ENCODE measurements at places on chromosomes 7 and 10. TPM values are rescaled to one million over a fixed set of nuclear protein-coding genes. Genes with fewer than 3 reads are reported as not detected.

DNA sequence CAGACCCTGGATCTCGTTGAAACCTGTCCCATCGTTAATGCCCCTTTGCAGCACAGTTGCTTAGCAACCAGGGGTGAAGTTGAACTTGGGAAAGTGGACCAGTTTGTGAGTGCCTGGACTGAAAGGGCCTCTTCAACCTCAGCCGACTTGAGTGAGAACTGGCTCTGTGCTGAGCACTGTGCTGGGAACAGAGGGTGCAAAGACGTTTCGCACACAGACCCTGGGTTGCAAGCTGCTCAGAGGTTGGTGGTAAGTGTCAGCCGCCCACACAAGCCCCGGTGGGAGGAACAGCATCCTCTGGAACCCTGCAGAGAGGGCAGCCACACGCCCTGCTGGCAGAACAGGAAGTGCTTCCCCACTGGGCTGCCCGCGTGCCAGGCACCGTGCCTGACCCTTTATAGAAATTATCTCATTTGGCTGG is 89.2 kb downstream of the CARD11 start:
- peak; percentile 36 for DNase-seq

The KCNIP2 gene
- 20.6 TPM for total RNA-seq

- no peak for DNase-seq
These were observed 29.0 kb downstream of the PLAC9 start for GRCh38 chr10:80161321-80162083.

DNA sequence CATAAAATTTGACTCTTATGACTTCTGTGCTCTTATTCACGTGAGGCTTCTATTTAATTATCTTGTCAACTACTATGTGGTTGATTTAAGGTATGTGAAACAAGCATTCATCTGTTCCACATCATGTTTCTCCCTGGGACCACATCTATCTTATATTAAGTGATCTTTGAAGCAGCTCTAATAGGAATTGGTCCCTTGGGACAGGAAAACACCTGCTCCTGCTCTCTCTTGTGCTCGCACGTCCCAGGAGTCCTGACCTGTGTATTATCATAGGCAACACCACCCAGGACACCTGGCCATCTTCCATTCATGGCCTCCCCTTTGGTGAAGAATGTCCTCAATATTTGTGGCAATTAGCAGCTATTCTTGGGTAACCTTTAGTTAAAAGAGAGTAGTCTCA is 269.2 kb downstream of the NRG3 start:
- DNase-seq = no peak

- DNase-seq = no peak
These were observed 92.0 kb upstream of the MACROH2A2 start for GRCh38 chr10:69960606-69960987.

The SEMA3A gene
- total RNA-seq = 23.2 TPM

The SMO gene
- 6.2 TPM for total RNA-seq

DNA sequence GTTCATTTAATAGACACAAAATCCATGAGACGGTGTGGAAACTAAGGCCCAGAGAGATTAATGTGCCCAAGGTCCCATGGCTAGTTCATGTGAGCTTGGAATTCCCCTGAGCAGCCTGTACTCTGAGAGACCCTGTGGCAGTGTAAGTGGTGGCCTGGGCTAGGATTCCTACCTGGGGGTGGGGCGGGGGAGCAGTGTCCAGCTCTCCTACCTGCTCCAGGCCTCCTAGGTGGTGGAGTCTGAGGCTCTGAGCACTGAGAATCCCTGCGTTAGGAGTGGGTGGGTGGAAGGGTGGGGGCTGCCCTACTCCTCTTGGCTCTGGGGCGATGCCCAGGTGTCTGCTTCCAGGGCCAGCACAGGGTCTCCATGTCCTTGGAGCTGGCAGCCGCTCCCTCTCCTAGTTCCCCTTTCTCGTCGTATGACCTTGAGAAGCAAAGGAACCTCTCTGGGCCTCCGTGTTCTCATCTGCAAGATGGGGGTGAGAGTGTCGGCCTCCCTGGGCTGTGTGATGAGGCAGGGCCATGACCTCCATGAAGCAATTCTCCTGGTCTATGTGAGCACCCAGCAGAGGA is 2.5 kb downstream of the SNCG start:
- no peak for DNase-seq

DNA sequence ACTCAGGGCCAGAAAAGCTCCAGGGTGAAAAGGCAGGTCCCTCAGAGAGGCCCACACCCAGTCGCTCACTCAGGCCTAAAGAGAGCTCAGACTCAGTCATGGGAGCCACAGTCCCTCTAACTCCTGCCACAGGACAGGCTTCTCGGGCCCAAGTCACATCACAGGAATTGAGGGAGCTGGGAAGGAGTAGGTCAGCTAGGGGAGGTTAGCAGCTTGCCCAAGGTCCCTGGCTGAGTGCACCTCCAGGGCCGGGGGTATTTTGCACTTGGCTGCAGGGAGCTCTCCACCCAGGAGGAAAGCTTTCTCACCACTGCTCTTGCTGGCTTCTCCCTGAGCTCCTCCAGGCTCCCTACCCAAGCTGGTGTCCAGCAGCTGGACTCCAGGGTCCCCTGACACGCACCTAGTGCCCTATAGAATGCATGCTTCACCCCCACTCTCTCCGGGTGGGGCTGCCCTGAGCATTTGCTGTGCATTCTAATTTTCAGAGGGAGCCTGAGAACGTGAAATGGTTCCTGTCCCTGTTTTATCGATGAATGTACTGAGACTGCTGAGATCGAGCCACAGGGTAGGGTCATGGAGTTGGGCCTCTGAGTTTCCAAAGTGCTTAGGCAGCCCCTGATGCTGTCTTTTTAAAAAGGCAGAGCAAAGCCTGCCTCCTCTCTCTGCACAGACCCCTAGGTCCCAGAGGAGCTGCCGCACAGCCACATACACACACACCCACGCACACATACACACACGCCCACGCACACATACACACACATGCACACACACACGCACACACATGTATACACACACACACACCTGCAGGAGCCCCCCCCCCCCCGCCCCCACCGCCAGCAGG is 37.9 kb upstream of the RET start:
- no peak for DNase-seq

DNA sequence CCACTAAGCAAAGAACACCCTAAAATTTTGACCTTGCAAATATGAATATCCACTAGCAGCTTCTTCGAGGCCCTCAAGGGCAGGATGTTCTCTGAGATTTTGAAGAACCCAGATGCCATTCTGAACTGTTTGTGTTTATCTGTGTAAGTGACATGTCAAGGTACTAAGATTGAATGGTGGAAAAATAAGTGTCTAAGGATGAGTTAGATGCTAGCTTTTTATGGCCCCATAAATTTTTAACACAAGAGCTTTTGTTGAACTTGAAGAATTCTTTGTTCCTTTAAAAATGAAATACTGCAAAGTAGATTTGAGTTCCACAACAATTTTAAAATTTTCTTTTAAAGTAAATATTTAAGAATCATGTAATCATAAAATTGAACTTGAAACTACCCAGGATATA is 259.8 kb downstream of the CSTF2T start:
- no peak for DNase-seq
